ENCODE measurements at places on chromosomes 4 and X.

- no peaks in the 10 kb centered on the region for H3K27me3 ChIP-seq
- H3K4me3 ChIP-seq: no peak overlapping the region
- no peaks in the 10 kb centered on the region for H3K36me3 ChIP-seq
- H3K27ac ChIP-seq: no peak overlapping the region
Observed at GRCh38 chr4:64784125-64784524, 374.9 kb upstream of the TECRL start.

GRCh38 chr4:122623637-122624166, 2.8 kb upstream of the IL21 start:
- no peaks in the 10 kb centered on the region for H3K36me3 ChIP-seq
- H3K27me3 ChIP-seq: no peaks in the 10 kb centered on the region
- H3K4me1 ChIP-seq: no peaks in the 10 kb centered on the region
- H3K4me3 ChIP-seq: no peak overlapping the region
- no peak for DNase-seq

DNA sequence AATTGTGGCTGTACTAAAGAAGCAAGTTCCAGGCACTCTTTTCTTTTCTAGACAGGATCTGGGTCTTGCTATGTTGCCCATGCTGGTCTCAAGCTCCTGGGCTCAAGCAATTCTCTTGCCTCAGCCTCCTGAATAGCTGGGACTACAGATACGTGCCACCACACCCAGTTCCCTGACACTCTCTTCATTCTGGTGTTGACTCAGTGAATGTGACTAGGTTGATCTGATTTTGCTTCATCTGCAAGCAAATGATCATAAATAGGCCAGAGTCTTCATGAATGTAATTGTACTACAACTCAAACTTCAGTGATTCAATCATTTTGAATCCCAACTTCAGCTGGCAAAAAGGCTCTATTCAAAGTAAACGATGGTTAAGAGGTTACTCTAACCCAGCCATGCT, 78.5 kb downstream of the APBB2 start:
- peaks cover 9% of the 10 kb centered on the region for H3K36me3 ChIP-seq
- no peak for DNase-seq
- peaks cover 18% of the 10 kb centered on the region for H3K4me1 ChIP-seq
- no peaks in the 10 kb centered on the region for H3K27me3 ChIP-seq
- H3K27ac ChIP-seq: no peak overlapping the region
- no peak overlapping the region for H3K4me3 ChIP-seq

DNA sequence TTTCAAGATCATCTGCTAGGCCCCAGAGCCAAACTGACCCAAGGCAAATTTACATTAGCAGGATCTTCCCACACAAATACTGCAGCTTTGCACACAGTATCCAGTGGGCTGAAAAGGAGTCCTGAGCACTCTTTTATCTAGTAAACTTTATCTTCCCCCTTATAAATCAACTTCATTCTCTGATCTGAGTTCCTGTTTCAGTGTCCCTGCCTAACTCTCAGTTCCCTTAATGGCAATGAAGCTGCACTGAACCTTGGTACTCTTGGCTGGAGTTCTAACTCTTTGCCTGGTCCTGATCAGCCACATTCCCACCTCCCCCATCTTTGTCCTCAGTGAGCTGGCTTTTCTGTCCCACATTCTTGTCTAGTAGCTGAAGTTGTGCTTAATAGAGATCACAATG, 37.4 kb downstream of the EDA2R start:
- no peak for DNase-seq
- H3K36me3 ChIP-seq: peaks cover 7% of the 10 kb centered on the region
- no peak overlapping the region for H3K4me3 ChIP-seq
- no peak overlapping the region for H3K27ac ChIP-seq
- no peaks in the 10 kb centered on the region for H3K27me3 ChIP-seq

GRCh38 chr4:70754470-70754869, 32.7 kb downstream of the RUFY3 start:
- no peaks in the 10 kb centered on the region for H3K4me1 ChIP-seq
- no peak overlapping the region for H3K27ac ChIP-seq
- no peak overlapping the region for H3K4me3 ChIP-seq
- no peaks in the 10 kb centered on the region for H3K27me3 ChIP-seq
- DNase-seq: no peak
- H3K36me3 ChIP-seq: no peaks in the 10 kb centered on the region

- no peak for DNase-seq
- no peaks in the 10 kb centered on the region for H3K27me3 ChIP-seq
- H3K36me3 ChIP-seq: no peaks in the 10 kb centered on the region
- no peak overlapping the region for H3K27ac ChIP-seq
- no peak overlapping the region for H3K4me3 ChIP-seq
Observed at GRCh38 chr4:156177941-156178340, 224.3 kb upstream of the CTSO start.

- no peaks in the 10 kb centered on the region for H3K27me3 ChIP-seq
- no peak for DNase-seq
- no peak overlapping the region for H3K27ac ChIP-seq
- peak overlapping the region; percentile 77 for H3K4me3 ChIP-seq
Observed at GRCh38 chrX:49071877-49072711, 1.7 kb downstream of the PRAF2 start.

DNA sequence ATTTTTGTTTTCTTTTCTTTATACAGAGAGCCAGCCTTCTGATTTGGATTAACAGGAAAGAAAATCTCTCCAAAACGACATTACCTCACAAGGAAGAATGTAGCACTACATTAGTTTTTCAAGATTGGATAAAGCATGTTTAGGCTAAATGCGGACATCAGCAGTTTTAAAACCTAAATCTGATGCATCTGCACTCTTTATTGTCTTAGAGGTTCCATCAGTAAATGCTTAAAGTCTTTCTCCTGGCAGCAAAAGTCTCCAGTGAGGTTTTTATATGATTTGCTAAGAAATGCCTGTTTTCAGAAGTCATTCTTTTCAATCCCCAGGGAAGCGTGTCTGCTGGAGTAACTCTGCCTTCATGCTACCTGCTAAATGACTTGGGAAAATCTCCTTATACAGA, 912.9 kb upstream of the INTU start:
- no peaks in the 10 kb centered on the region for H3K36me3 ChIP-seq
- H3K4me3 ChIP-seq: no peak overlapping the region
- no peak overlapping the region for H3K27ac ChIP-seq
- no peaks in the 10 kb centered on the region for H3K4me1 ChIP-seq
- no peak for DNase-seq

DNA sequence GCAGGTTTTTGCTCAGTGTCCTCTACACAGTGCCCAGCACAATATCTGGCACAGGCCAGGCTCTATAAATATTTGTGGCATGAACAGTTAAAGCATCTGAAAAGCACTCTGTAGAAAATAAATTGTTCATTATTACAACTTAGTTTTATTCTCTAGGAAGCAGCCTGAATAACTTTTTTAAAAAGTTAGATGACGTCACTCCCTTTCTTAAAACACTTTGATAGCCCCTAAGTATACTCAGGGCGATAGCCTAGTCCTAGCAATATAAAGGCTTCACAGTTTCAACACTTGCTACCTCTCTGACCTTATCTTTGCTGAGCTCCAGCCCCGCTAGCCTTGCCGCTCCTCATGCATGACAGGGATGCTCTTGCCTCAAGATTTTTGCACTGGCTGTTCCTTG, 80.6 kb downstream of the GPM6A start:
- DNase-seq: no peak
- H3K4me1 ChIP-seq: no peaks in the 10 kb centered on the region
- H3K4me3 ChIP-seq: no peak overlapping the region
- H3K27me3 ChIP-seq: no peaks in the 10 kb centered on the region
- peaks cover 5% of the 10 kb centered on the region for H3K36me3 ChIP-seq

DNA sequence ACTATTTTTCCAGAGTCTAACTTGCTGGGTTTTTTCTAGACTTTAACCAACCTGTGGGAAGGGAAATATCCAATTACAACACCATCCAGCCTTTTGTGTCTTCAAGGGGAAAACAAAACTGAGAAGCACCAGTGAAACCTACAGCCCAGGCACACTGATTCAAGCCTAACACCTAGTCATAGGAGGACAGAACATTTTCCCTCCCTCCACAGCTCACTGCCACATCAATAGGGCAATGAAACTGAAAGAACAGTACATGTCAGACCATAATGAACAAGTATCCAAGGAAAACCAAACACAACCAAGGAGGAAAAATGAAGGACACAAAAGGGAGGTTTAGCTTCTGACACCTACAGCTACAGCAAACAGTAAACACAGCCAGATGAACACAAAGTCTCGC, 17.6 kb downstream of the MAGEA8 start:
- no peaks in the 10 kb centered on the region for H3K36me3 ChIP-seq
- no peaks in the 10 kb centered on the region for H3K4me1 ChIP-seq
- DNase-seq: no peak
- H3K27ac ChIP-seq: no peak overlapping the region
- no peak overlapping the region for H3K4me3 ChIP-seq
- no peaks in the 10 kb centered on the region for H3K27me3 ChIP-seq

GRCh38 chrX:104254442-104255115, at the start of gene ESX1:
Gene ESX1, minus strand, starts transcription at chrX:104254933. Its CDS starts 84 bp downstream, at chrX:104254849.
- H3K27ac ChIP-seq: no peak within 1 kb of the TSS
- peaks cover 95% of the 10 kb centered on the region for H3K27me3 ChIP-seq
- peak within 1 kb of the TSS; percentile 48 for H3K4me3 ChIP-seq
- no peaks in the 10 kb centered on the region for H3K36me3 ChIP-seq
- peaks cover 7% of the 10 kb centered on the region for H3K4me1 ChIP-seq
- DNase-seq: peak; percentile 7

DNA sequence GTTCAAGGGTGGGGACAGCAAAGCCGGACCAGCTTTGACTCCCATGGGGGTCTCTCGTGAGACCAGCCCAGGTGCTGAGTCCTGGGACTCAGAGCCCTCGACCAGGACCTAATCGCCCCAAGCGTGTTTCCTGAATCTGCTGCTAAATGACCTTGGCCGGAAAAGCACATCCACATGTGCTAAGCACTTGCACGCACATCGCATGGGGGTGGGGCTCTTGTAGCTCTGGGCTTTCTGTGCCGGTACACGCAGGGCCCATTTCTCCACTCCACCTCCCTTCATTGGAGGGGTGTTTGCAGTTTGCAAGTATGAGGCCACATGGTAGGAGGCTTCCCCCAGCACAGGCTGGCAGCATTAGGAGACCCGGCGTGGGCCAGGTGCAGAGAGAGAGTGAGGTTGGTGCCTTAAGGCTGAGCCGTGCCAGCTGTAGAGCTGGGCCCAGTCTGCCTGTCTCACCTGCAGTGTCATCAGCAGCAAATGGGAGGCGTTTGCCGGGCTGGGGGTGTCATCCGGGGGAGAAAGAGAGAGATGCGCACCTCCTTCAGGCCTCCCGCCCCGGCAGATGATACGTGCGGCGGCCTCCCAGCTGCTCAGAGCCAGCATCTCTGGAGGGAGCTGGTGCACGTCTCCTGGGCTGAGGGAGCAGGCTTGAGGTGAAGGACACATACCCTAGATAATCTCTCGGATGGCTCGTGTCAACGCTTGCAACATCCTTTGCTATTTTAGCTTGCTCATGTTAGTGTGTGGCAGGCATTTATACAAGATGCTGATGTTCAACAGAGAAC, 45.2 kb upstream of the CLCN4 start:
- H3K4me3 ChIP-seq: no peak overlapping the region
- H3K4me1 ChIP-seq: peaks cover 23% of the 10 kb centered on the region
- H3K36me3 ChIP-seq: peaks cover 8% of the 10 kb centered on the region

- no peaks in the 10 kb centered on the region for H3K4me1 ChIP-seq
- H3K4me3 ChIP-seq: no peak overlapping the region
Observed at GRCh38 chr4:69095301-69095731, 958 bp upstream of the UGT2B7 start.

DNA sequence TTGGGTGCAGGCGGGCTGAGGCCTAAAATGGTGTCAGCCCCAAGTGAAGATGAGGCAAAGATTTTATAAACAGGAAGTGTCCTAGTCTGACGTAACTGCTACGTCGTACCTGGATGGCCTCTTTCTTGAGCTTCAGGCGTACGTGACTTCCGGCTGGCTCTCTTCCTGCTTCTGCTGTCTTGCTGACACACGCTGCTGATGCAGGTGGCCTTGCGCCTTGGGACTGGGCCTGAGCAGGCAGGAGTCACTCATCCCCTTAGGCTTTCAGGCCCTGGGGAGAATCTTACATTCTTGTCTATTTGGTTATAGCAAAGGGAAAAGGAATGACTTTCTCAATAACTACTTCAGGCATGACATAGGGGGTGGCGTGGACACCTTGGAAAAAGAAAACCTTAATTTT, 20.1 kb upstream of the ABRAXAS1 start:
- no peak overlapping the region for H3K27ac ChIP-seq
- no peak for DNase-seq
- H3K4me3 ChIP-seq: no peak overlapping the region
- no peaks in the 10 kb centered on the region for H3K4me1 ChIP-seq

DNA sequence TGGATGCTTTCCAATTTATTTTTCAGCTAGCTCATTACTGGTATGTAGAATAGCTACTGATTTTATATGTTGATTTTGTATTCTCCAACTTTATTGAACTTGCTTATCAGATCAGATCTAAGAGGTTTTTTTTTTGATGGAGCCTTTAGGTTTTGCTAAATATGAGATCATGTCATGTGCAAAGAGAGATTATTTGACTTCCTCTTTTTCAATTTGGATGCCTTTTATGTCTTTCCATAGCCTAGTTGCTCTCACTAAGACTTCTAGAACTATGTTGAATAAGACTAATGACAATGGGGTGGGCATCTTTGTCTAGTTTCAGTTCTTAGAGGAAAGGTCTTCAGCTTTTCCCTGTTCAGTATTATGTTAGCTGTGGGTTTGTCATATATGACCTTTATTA, 11.7 kb downstream of the MAGEE1 start:
- no peak overlapping the region for H3K27ac ChIP-seq
- no peaks in the 10 kb centered on the region for H3K4me1 ChIP-seq
- H3K36me3 ChIP-seq: peaks cover 7% of the 10 kb centered on the region
- no peaks in the 10 kb centered on the region for H3K27me3 ChIP-seq

GRCh38 chrX:538311-538710, 92.3 kb upstream of the SHOX start:
- H3K27me3 ChIP-seq: peaks cover 3% of the 10 kb centered on the region
- H3K4me3 ChIP-seq: no peak overlapping the region
- H3K4me1 ChIP-seq: no peaks in the 10 kb centered on the region
- no peaks in the 10 kb centered on the region for H3K36me3 ChIP-seq

DNA sequence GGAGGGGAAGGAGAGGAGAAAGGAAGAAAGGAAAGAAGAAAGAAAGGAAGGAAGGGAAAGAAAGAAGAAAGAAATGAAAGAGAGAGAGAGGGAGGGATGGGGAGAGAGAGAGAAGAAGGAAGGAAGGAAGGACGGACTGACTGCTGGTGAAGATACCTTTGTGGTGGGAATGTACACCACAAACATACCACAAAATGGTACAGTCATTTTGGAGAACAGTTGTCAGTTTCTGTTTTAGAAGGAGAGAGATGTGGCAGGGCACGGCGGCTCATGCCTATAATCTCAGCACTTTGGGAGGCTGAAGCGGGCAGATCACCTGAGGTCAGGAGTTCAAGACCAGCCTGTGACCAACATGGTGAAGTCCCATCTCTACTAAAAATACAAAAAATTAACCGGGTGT, 40.0 kb upstream of the SHISA3 start:
- H3K27ac ChIP-seq: no peak overlapping the region
- H3K4me1 ChIP-seq: no peaks in the 10 kb centered on the region
- H3K27me3 ChIP-seq: peaks cover 37% of the 10 kb centered on the region
- H3K36me3 ChIP-seq: no peaks in the 10 kb centered on the region
- H3K4me3 ChIP-seq: no peak overlapping the region

DNA sequence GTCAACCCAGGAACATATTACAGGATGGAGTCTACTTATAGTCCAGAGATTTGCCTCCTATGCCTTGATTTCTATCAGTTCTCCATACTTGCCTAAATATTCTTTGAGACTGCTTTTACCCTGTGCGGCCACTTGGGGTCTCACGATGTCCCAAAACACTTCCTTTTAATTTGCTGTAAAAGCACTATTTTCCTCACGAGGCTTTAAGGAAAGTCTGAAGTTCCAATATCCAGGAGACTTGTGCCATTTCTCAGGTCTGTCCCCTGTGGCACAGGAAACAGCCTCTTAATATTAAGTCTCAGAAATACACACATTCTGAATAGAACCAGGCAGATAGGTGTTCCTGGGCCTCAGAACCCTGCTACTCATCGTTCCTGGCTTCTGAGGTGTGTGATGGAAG, 142.9 kb downstream of the TMEM164 start:
- no peak overlapping the region for H3K4me3 ChIP-seq
- H3K4me1 ChIP-seq: peaks cover 23% of the 10 kb centered on the region
- no peak overlapping the region for H3K27ac ChIP-seq
- H3K27me3 ChIP-seq: no peaks in the 10 kb centered on the region

All from neural crest cell (in vitro differentiated cells).